ENCODE measurements at places on chromosomes 6 and 20. TPM values are rescaled to one million over a fixed set of nuclear protein-coding genes. Genes with fewer than 3 reads are reported as not detected.

F13A1 gene
- not detected for total RNA-seq

RRAGD gene
- total RNA-seq = 0.37 TPM

SIRPD gene
- not detected for total RNA-seq

BTN1A1 gene
- total RNA-seq = not detected

TBX18 gene
- total RNA-seq = 3.6 TPM

IMPG1 gene
- not detected for total RNA-seq

PTPRT gene
- total RNA-seq = not detected

FOXQ1 gene
- not detected for total RNA-seq

MYMX gene
- total RNA-seq = not detected

ATP6V1G2 gene
- total RNA-seq = 3.3 TPM

HLA-DQB2 gene
- not detected for total RNA-seq

CHRNA4 gene
- total RNA-seq = not detected

ZNF341 gene
- total RNA-seq = 1.6 TPM

BPIFB4 gene
- not detected for total RNA-seq

TCF19 gene
- total RNA-seq = 8.6 TPM

SLC22A23 gene
- 0.59 TPM for total RNA-seq

DEFB121 gene
- not detected for total RNA-seq
